ENCODE measurements at places on chromosomes 3 and 15.

- no peak for DNase-seq
These were observed 2.6 kb downstream of the SPATA12 start for GRCh38 chr3:57063032-57063431.

GRCh38 chr3:32797776-32798175 is 20.0 kb upstream of the TRIM71 start:
- no peak for DNase-seq

DNA sequence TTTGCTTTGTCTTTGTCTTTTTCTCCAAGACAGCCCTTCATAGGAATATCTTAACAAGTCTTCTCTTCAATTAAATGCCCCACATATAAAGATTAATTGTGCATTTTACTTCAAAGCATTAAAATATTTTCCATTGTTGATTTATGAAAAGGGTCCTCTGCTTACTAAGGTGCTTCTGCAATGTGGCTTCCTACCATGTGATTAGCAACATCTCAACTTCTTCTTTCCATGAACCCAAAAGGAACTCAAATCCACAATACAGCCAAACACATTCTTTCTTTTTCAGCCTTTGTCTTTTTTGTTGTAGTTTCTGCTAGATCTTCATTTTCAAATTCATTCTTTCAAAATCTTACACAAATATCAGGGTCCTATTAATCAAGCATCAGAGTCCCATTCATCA is 309.2 kb downstream of the NSUN3 start:
- no peak for DNase-seq

GRCh38 chr15:98150084-98150483 is 189.6 kb downstream of the ARRDC4 start:
- DNase-seq, result no peak

- no peak for DNase-seq
These were observed 193.6 kb downstream of the EPHA3 start for GRCh38 chr3:89300981-89301380.

DNA sequence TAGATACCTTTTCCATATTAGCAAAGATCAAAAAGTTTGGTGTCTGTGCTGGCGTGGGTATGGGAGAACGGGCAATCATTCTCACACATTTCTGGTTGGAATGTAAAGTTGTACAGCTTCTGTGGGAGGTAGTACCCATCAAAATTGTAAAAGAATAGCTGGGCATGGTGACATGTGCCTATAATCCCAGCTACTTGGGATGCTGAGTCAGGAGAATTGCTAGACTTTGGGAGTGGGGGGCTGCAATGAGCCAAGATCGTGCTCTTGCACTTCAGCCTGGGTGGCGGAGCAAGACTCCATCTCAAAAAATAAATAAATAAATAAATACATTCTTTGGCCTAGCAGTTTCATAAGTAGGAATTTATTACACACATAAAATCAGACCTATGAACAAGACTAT is 22.9 kb downstream of the LCTL start:
- no peak for DNase-seq

DNA sequence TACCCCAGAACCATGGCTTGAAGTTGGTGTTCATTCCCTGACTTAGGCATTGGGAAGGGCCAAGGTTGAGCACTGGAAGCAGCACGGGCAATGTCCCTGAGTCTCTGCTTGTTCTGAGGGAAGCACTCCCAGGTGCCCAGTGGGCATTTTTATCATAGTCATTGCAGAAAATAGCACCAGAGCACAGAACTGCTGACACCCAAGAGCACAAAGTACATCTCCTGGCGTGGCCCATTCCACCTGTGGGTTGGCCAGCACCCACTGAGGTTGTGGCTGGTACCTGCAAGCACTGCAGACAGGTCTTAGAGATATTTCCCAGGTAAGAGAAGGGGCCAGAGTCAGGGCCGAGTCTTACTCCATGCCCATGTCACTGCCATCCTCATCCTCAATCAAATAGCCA is 28.5 kb upstream of the GCNT3 start:
- no peak for DNase-seq

DNA sequence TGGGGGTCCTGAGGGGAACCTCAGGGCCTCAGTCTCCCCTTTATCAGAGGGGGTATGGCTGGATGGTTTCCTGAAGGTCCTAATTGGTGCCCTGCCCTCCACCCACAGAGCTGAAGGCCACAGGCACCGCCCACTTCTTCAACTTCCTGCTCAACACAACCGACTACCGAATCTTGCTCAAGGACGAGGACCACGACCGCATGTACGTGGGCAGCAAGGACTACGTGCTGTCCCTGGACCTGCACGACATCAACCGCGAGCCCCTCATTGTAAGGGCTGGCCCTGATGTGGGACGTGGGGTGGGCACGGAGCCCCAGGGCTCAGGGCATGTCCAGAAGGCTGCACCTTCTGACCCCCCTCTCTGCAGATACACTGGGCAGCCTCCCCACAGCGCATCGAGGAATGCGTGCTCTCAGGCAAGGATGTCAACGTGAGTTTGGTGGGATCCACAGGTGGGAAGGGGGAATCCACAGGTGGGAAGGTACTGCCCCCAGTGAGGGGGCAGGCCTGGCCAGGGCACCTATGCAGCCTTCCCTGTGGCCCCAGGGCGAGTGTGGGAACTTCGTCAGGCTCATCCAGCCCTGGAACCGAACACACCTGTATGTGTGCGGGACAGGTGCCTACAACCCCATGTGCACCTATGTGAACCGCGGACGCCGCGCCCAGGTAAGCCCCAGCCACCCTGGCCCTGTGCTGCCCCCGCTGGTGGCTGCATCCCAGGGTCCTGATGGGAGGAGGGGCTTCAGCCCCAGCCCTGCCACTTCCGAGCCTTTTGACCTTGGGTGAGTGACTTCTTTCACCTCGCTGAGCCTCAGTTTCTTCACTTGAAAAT is 17.5 kb upstream of the GNAT1 start:
- DNase-seq, result peak; percentile 22

All from left hindlimb (tissue), 1 donor.